ENCODE measurements at places on chromosomes 11 and 22. TPM values are rescaled to one million over a fixed set of nuclear protein-coding genes. Genes with fewer than 3 reads are reported as not detected.

The ACRV1 gene
- not detected for total RNA-seq

The CEP126 gene
- 1.6 TPM for total RNA-seq

The NXPE4 gene
- not detected for total RNA-seq

The ADM2 gene
- 1.8 TPM for total RNA-seq

The CHRM1 gene
- total RNA-seq, result not detected

The PC gene
- 17.7 TPM for total RNA-seq

The CD248 gene
- total RNA-seq, result 103 TPM

The FBLN1 gene
- 94.1 TPM for total RNA-seq

The GANAB gene
- total RNA-seq, result 315 TPM

The PAMR1 gene
- total RNA-seq, result 512 TPM

The SLC22A12 gene
- not detected for total RNA-seq

The RAD9A gene
- total RNA-seq, result 7.6 TPM

The MRGPRX3 gene
- not detected for total RNA-seq

The CRYBA4 gene
- total RNA-seq, result not detected

The SLC22A6 gene
- total RNA-seq, result not detected

The SLC22A8 gene
- under 0.01 TPM for total RNA-seq

The DEUP1 gene
- total RNA-seq, result under 0.01 TPM

The SOX6 gene
- 0.62 TPM for total RNA-seq

The PCSK7 gene
- 69.6 TPM for total RNA-seq

The FOLR1 gene
- total RNA-seq, result 0.12 TPM

The GRM5 gene
- total RNA-seq, result 0.11 TPM

The NECTIN1 gene
- total RNA-seq, result 3.4 TPM

The ARSA gene
- 15.5 TPM for total RNA-seq

The FXYD2 gene
- not detected for total RNA-seq

The DLG2 gene
- 1.1 TPM for total RNA-seq

The LRRC56 gene
- 0.62 TPM for total RNA-seq

The RTN4R gene
- total RNA-seq, result 0.77 TPM

The OR56A1 gene
- not detected for total RNA-seq

The ISX gene
- not detected for total RNA-seq

The ACER3 gene
- 10.1 TPM for total RNA-seq

The PGA5 gene
- total RNA-seq, result not detected

The NXPE2 gene
- total RNA-seq, result under 0.01 TPM

The SLC17A6 gene
- total RNA-seq, result not detected

The TMPRSS4 gene
- total RNA-seq, result not detected

The A4GALT gene
- 1.8 TPM for total RNA-seq

The ST14 gene
- under 0.01 TPM for total RNA-seq

The CEP164 gene
- 48.1 TPM for total RNA-seq

The OR51A7 gene
- not detected for total RNA-seq

The MLC1 gene
- not detected for total RNA-seq

All from uterine smooth muscle cell (primary cell).